ENCODE measurements at places on chromosomes 7 and 10. TPM values are rescaled to one million over a fixed set of nuclear protein-coding genes. Genes with fewer than 3 reads are reported as not detected.

DNA sequence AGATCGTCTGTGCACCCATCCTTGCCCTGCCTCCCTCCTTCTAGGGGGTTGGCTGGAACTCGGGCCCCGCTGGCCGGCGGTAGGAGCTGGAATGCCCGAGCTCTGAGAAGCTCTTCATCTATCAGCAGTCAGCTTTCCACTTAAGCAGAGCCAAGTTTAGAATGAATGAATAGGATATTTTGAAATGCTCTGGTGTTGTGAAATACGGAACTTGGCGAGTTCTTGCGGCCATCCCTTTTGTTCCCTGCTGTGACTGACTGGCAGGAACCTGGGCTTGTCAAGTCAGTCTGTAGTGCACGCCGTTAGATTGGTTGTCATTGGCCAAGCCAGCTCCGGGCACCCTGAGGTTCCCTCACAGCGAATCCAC is 33.3 kb downstream of the FOXK1 start:
- peak; percentile 82 for DNase-seq

GRCh38 chr7:18941207-18941606 is 176.2 kb downstream of the TWIST1 start:
- DNase-seq: no peak

- peak; percentile 60 for DNase-seq
Observed at GRCh38 chr7:94908323-94909178, 1.2 kb downstream of the PPP1R9A start.

- DNase-seq: peak; percentile 50
Observed at GRCh38 chr7:149291036-149291780, 29.2 kb downstream of the ZNF783 start.

The CUZD1 gene
- not detected for total RNA-seq
